ENCODE measurements at places on chromosomes 7 and 10.

- DNase-seq: no peak
These were observed 111.8 kb upstream of the ANKRD1 start for GRCh38 chr10:91032611-91033206.

GRCh38 chr7:151381098-151381347 lies 28.8 kb downstream of the WDR86 start:
- DNase-seq: no peak

DNA sequence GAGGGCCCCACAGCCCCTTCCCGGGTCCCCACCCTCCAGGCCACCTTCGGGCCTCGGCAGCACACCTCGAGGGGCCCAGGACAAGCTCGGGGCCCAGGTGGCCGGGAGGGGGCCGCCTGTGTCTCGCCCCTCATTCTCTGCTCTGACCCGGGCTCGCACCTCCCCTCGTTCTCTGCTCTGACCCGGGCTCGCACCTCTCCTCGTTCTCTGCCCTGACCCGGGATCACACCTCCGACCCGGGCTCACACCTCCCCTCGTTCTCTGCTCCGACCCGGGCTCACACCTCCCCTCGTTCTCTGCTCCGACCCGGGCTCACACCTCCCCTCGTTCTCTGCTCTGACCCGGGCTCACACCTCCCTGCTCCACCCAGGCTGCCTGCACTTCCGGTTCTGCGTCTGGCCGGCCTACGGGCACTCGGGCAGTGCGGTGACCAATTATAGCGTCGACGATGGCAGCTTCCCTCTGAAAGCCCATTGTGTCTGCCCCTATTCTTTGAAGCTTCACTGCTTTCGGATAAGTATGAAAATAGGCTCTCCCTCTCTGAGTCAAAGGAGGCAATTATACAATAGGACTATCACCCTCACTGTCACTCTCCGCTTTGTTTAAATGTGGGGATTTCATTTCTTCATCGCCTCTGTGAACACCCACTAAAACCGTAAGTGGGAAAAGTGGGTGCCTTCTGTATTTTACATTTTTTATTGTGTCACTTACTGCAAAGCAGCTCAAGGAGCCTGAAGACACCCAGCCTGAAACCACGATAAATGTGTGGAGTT lies 457.4 kb downstream of the DNAJB6 start:
- DNase-seq: no peak

DNA sequence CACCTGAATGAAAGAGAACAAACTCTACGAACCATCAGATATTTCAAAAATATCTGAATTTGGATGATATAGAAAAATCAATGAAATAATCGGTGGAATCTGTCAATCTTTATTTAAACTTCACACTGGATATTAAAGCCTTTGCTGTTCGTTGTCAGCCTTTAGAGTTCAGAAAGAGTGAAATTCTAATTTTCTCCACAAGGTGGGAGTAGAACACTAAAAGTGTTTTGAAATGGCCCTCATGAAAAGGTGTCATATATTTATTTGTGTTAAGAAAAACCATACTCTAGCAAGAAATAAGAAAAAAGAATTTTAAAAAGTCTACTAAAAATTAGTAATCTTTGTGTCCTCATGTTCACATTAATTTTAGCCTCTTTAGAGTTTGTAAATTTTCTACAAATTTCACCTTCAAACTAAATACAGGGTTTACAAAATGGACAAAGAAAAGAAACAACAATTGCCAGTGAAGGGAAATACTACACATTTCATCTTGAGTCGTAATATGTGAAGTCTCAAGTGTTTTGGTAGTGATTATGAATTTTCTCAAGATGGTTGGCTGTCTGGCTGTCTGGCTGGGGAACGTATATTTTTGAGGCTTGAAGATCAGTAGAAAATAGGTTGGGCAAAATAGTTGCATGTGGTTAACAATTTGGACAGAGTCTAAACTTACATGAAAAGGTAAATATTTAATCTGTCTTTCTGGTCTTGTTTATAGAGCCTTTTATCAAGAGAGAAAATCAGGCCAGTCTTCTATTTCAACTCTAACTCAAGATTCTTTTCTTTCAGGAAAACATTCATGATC lies 43.7 kb downstream of the DNAJB9 start:
- peak; percentile 8 for DNase-seq

DNA sequence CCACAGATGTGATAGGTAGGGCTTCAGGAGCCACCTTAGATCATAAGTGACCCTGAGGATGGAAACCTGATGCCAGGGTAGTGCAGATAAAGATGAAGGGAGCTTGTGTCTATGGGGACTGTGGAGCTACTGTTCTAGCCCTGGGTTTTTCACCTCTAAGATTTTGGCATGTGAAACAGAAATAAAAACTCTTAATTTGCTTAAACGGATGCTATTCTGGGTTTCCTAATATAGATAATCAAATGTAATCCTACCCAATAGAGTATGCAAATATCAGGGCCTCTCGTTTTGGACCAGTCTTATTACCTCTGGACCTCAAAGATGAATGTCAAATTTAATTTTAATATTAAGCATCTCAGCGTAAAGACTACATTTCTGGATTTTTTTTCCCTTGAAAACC lies 49.3 kb downstream of the ABCB4 start:
- no peak for DNase-seq

DNA sequence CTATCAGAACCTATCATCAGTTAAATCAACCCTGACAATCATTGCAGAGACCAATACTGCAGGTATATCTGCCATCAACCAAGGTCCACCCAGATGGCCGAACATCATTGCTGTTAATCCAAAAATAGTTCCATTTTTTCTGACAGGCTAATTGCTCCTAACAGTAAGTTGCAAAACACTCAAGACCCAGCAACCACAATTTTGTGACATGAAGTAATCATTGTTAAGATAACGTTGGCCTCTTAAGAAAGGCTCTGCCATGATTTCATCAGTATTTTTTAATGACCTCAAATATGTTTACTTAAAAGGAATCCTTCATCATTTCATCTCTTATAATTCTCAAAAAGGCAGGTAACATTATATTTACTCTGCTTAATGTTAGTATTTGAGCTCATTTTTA lies 553.4 kb upstream of the POM121L12 start:
- no peak for DNase-seq

GRCh38 chr10:125990974-125991373 lies 94.6 kb downstream of the FANK1 start:
- DNase-seq: no peak

GRCh38 chr7:143938379-143939243 lies 3.6 kb downstream of the OR2F2 start:
- no peak for DNase-seq

DNA sequence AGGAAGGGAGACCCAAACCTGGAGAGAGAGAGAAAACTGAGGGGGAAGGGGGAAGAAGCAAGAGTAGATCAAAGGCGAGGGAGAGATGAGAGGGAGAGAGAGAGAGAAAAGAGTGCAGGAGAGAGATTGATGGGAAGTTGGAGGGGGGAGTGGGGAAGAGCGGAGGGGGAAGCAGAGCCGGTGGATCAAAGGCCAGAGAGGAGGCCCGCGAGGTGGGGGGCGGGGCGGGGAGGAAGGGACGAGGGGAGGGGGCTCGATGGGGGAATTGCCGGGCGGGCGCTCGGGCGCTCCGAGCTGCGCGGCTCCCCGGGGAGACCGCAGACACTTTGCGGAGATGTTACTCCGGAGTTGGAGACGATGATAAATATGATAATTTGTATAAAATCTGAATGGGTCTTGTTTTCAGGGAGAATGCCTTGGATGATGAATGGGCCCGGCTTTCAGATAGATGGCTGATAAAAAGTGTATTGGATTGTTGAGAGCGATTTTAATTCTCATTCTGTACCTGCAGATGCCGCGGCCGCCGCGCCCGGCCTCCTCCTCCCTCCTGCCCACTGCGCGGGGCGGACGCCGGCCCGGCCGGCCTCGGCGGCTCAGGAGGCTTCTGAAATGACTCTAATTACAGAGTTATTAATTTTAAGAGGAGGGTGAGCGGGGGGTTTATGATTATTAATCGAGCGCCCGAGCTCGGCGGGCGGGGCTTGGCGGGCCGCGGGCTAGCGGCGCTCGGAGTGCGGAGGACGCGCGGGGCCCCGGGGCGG lies 21.4 kb upstream of the PAX2 start:
- no peak for DNase-seq

- DNase-seq: no peak
These were observed 129.2 kb downstream of the SORBS1 start for GRCh38 chr10:95431900-95432342.

GRCh38 chr7:1664711-1665548 lies 5.1 kb upstream of the ELFN1 start:
- peak; percentile 86 for DNase-seq

- no peak for DNase-seq
These were observed 48.1 kb upstream of the LRGUK start for GRCh38 chr7:134078991-134079390.

GRCh38 chr7:28200598-28200997 lies 20.0 kb upstream of the JAZF1 start:
- no peak for DNase-seq

- no peak for DNase-seq
These were observed 27.3 kb downstream of the EMX2 start for GRCh38 chr10:117569610-117570390.

DNA sequence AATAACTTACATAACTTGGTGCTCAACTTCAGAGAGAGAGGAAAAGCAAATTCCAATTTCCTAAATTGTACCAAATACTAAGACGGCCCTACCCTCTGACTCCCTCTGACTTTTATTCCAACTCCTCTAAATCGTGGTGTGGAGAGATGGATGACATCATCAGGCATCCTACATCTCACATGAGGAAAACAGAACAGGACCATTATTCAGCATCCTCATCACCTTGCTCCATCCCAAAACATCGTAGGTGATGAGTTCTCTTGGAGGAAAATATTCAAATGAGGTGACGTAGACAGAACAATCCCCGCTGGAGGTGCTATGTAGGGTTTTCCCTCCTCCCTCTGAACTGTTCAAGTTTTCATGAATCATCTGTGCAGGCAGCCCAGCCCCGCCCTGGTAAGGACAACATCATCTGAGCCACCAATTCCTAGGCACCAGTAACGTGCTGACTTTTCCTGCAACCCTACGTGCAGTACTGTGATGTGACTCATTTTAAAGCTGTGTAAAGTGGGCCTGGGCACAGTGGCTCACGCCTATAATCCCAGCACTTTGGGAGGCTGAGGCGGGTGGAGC lies 167.2 kb downstream of the CALN1 start:
- no peak for DNase-seq

GRCh38 chr7:38319873-38320272 lies 46.4 kb upstream of the TARP start:
- no peak for DNase-seq

DNA sequence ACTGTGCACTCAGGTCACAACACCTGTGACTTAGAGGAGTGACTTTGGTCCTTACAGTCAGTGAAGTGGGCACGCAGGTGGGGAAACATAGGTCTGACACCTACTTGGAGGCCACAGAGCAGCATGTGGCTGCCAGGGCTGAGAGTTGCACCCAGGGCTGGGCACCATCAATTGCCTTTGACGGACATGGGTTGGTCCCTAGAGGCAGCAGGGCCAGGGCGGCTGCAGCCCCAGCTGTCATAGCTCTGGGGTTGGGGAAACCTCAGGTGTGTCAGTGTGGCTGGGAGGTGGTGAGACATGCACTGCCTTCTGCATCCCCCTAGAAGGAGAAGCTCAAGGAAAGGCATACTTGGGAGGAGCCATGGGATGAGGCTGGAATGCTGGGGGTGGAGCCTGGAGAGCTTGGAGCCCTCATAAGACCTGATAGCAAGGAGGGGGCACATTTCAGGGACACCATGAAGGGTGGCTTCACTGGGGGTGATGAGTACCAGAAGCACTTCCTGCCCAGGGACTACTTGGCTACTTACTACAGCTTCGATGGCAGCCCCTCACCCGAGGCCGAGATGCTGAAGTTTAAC lies at the start of gene INMT:
TSS of gene INMT (plus strand) at position 440 of the 578 bp plus-strand sequence. CDS start at position 456, 16 bp downstream.
- no peak for DNase-seq

DNA sequence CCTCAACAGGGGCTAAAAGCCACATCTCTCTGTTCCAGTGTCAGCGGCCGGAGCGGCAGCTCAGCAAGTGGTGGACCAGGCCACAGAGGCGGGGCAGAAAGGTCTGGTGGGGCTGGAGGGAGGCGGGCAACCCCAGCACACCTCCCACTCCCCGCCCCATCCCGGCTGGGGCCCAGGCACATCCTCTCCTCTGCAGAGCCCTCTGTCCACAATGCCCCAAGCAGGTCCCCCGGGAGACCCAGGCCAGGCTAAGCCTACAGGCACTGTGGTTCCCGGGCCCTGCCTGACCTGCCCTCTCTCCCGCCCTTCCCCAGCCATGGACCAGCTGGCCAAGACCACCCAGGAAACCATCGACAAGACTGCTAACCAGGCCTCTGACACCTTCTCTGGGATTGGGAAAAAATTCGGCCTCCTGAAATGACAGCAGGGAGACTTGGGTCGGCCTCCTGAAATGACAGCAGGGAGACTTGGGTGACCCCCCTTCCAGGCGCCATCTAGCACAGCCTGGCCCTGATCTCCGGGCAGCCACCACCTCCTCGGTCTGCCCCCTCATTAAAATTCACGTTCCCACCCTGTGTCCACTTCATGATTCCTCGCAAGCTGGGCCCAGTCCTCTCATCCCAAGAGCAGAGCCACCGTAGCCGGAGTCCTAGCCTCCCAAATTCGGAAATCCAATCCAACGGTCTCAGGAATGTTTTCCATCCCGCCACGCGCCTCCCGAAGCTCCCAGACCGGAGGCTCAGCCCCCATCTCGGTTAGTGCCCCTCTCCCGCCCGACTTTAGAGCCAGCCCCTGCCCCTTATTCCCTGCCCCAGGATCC lies 2.1 kb downstream of the ADIRF start:
- DNase-seq: no peak

DNA sequence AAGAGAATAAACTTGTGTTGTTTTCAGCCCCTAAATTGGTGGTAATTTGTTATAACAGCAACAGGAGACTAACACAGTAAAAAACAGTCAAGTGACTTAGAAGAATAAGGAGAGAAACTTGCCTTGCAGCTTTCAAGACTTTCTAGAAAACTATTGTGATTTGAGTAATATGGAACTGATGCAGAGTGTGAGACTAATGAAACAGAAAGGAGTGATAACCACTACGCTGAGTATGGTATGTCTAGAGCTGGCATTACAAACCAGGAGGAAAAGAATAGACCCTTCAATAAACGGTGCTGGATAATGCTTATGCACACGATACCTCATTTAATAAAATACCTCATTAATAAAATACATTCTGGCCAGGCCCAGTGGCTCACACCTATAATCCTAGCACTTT lies 99.9 kb downstream of the CREM start:
- no peak for DNase-seq

DNA sequence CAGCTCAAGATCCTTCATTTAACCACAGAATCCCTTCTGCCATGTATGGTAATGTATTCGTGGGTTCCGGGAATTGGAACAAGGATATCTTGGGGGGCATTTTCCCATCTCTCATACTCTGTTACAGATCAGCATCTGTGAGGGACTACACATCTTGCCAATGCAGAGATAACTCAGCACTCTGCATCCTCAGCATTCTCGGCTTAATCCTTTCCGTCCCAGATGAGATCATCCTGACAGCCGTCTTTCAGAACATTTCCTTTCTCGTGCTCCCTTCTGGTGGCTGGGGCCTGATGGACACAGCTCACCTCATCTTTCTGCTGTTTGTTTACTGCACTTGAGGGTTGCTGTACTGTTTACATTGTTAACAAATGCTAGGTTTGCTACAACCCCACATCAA lies 25.3 kb downstream of the FKBP6 start:
- no peak for DNase-seq

GRCh38 chr7:1321411-1322239 lies 89.0 kb downstream of the UNCX start:
- no peak for DNase-seq
